ENCODE measurements at places on chromosomes 7 and 10.

DNA sequence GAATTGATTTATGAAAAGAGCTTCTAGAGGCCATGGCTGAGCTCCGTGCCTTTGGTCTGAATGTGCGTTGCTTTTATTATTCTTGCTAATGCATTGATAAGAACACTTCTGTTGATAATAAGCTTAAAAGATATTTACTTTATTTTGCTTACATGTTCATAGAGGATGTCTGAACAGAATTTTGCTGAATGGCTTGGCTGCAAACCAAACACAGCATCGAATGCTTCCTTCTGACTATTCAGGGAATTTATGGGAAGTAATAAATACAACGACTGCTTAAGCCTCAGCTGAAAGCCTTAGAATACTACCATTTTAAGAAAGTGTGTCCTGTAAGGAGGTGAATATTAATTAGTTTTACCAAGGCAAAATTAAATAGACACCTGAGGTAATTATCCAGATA, 643.5 kb upstream of the POT1 start:
- DNase-seq, result no peak

- DNase-seq, result no peak
Observed at GRCh38 chr7:630111-630511, 96.4 kb upstream of the DNAAF5 start.

DNA sequence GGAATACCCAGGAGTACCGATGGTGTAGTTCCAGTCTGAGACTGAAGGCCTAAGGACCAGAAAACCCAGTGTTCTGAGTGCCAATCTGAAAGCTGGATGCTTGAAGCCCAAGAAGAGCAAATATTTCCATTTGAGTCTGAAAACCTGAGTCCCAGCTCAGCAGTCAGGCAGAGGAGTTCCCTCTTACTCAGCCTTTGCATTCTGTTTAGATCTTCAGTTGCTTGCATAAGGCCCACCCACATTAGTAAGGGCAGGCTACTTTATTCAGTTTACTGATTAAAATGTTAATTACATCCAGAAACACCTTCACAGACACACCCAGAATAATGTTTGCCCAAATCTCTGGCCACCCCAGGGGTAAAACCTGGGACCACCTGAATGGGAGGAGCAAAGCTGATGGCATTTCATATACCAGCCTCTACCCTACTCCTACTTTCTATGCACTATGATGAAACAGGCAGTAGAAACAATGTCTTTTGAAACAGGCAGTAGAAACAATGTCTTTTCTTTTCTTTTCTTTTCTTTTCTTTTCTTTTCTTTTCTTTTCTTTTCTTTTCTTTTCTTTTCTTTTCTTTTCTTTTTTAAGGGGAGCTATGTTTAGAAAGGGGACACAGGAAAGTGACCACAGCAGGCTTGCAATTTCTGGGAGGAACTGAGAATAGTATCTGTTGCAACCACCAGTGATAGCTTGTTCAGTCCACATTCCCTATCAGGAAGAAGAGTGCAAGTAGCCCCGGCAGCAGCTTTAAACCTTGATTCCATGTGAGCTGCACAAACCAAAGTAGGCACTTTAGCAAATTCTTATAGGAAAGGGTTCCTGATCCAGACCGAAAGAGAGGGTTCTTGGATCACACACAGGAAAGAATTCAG, 30.6 kb downstream of the FAM237B start:
- no peak for DNase-seq

DNA sequence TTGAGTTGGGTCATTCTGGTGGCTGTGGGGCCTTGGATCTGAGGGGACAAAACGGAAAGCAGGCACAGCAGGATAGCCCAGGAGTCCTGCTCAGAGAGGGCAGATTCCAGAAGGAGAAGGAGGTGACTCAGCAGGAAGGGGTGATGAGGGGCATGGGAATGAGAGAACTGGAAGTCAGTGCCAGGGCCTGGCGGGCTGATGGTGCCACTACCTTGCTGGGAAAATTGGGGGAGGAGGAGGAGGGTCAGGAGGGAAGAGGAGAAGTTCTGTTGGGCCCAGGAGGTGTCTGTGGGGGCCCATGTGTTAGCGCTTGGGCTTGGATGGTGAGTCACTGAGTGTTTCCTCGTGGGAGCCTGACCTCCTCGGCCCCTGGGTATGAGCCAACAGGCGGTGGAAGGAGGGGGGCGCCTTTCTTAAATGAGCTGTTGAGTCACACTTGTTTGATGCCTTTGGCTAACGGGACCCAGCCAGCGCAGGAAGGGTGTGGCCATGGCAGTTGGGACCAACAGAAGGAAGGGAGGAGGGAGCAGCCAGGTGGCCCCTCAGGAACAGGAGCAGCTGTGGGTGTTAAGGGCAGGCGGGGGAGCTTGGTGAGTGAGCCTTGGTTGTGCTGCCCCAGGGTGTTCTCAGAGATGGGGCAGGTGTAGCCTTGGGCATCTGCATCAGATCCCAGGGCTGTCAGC, 130.0 kb upstream of the BTBD16 start:
- peak; percentile 63 for DNase-seq

DNA sequence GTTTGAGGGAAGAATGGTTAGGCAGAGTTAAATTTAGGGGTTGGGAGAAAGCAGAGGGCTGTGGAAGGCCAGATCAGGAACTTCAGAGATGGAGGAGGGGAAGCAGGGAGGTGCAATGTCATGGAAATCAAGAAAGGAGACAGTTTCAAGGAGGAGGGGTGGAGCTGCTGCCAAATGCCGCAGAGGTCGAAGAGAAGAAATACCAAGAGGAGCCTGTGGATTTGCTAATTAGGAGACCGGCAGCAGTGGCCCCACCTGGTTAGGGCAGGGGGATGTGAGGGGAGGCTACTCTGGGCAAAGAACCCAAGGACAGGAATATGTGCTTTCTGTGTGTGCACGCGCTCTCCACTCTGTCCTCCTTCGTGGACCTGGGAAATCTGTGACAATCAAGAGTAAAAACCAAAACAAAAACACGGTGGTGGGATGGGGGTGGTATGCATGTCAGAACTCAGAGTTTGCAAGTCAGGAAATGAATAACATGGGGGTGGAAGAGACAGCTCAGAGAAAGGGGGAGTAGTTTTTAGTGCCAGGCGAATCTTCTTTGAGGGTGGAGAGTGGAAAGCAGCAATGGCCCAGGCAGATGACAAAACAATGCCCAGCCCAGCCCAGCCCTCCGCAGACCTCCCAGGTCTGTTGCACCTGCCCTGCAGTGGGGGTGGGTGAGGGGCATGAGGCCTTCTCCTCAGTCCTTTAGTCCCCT, 102.9 kb upstream of the PAX2 start:
- DNase-seq, result no peak

DNA sequence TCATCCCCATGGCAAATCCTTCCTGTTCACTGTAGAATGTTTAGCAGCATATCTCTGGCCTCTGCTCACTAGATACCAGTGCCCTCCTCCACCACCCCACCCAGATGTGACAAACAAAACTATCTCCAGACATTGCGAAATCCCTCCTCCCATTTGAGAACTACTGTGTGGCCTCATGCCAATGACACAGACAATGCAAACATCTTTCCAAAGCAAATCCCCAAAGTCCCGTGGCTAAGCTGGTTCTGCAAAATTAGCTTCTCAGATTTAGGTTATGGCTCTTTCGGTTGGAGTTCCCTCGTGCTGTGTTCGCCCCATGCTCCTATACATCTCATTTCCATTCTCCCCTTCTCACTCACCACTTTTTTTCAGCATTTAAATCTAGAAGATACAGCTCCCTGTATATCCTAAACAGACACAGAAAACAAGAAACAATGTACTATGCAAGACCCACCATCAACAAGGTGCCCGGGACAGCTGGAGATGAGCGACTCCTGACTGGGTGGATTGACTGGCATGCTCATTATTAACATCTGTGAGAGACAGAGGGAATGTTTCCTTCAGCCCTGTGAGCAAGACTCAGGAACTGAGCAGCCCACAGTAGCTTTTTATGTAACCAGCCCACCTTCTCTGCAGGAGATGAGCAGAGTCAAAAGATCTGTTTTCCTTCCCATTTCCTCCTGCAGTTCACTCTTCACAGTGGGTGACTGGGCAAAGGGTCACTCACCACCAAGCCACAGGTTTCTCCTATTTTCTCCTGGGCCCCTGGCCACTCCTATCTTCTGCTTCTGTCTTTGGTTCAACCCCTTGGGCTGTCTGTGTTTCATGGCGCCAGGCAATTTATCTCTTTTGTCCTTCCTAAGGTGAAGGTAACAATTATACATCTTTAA, 225.7 kb upstream of the AOAH start:
- DNase-seq, result no peak

- peak; percentile 24 for DNase-seq
Observed at GRCh38 chr10:74227697-74228424, 76.8 kb downstream of the ADK start.

GRCh38 chr7:158054081-158054480, 533.5 kb downstream of the PTPRN2 start:
- DNase-seq, result no peak

DNA sequence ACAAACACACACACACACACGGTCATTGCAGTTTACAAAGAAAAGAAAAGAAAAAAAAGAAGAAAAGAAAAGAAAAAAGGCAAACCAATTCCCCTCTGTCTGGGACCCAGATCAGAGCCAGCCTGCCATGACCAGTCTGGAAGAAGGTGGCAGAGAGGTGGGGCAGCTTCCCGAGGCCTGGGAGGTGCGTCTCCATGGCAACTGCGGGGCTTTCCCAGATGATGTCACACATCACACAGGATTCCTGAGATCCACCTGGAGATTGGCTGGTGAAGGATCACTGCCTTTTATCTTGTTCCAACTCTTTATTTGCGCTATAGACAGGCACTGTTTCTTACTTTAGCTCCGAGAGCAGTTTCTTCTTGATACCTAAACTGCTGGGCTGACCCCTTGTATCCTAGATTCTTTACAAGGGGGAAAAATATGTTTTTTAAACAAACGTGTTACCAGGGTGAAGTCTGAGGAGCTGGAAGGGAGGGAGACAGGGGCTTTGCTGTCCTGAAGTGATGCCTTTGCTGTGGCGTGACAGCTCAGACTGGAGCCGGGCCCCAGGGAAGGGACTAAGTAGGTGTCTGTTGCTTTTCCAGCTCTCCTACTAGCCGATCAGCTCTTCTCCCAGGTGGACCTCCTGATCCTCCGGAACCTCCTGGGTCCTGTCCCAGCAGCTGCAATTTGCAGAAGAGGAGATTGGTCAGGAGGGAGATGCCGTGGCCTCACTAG, 298.5 kb downstream of the KLF6 start:
- no peak for DNase-seq

DNA sequence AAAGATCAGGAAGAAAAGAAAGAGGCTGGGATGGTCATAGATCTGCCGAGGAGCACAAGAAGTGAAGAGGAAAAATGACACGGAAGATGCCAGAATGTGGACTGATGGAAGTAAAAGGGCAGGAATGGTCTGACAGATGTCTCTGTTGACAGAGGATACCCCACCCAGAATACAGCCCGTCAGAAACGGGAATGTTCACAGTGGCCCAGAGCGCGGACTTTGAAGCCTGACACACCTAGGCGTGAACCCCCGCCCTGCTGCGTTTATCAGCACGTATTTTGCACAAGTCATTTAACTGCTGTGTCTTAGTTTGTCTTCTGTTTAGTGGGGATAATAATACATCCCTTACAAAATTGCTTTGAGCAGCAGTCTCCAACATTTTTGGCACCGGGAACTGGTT, 27.1 kb downstream of the AKR1B1 start:
- DNase-seq, result no peak

DNA sequence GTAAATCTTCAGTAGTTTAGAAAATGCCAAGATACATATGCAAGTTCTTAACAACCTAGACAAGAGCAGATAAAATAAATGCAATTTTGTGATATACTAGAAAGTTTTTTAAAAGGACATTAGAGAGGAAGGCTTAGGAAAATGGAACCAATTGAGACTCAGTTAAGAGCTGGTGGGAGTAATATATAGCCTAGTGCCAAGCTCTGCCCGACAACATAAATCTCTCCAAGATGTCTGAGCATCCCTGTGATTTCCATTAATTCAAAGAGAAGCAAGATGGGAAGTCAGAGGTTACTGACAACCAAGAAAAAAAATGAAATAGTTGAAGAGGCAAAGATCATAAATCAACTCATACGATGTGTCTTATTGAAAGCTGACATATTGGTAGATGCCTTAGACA, 74.5 kb downstream of the DGKB start:
- no peak for DNase-seq

DNA sequence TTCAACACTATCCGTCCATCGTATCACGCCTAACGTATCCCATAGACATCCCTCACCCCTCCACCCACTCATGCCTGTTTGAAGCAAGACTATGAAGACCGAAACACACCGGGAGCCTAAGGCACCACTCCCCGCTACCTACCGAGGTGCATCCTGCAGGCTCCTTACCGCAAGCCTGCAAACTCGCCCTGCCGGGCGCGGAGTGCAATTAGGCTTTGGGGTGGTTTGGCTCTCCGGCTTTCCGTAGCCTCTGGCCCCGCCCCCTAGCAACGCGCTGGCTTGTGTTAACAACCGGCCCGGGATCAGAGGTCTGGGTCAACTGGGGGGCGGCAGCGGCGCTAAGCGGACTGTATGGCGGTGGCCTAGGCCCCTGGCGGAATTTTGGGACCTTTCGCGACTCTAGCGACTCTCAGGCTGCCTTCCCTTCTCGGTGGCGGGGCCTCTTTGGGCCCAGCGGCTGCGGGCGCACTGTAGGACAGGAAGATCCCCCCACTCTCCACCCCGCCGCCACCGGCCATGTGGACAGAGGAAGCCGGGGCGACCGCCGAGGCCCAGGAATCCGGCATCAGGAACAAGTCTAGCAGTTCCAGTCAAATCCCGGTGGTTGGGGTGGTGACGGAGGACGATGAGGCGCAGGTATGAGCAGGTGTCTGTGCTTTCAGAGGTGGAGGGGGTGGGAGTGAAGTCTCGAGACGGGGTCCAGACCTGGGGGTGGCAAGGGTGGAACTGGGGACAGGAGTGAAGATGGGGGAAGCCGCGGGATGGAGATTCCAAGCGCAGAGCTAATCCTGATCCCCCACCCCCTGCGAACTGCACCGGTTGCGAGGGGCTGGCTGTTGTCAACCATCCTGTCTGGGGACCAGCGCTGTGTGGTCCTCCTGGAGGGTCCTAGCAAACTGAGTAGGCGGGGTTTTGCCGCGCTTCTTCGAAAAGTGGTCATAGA, at the start of gene CFAP69:
TSS of gene CFAP69 (plus strand) at position 266 of the 943 bp plus-strand sequence. CDS start at position 517, 251 bp downstream.
- peak; percentile 79 for DNase-seq

- DNase-seq, result no peak
Observed at GRCh38 chr10:78443900-78444571, 410.4 kb downstream of the RPS24 start.

- no peak for DNase-seq
Observed at GRCh38 chr7:137196648-137197047, 146.9 kb downstream of the PTN start.

DNA sequence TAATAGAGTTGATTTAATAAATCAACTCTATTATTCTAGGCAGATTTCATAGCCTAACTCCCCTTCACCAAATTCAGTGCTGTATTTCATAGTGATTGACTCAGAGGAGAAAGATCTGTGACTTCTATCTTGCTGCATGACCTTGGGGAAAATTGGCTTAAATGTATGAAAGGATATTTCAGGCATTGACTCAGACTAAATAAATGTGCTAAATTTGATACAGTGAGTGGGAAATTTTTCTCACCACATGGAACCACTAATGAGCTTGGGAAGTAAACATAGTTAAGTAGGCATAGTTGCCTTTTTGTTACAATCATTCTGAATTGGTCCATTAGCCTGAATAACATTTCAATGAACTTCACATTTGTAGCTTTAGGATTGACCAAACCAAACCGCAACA, 89.0 kb upstream of the PRPS1L1 start:
- peak; percentile 21 for DNase-seq

GRCh38 chr10:10587744-10588393, 429.8 kb upstream of the CELF2 start:
- DNase-seq, result no peak

All from foreskin melanocyte (primary cell).